ENCODE measurements at places on chromosomes 11 and 22.

- no peak for DNase-seq
Measured at GRCh38 chr22:41781507-41781906, 19.0 kb upstream of the CCDC134 start.

DNA sequence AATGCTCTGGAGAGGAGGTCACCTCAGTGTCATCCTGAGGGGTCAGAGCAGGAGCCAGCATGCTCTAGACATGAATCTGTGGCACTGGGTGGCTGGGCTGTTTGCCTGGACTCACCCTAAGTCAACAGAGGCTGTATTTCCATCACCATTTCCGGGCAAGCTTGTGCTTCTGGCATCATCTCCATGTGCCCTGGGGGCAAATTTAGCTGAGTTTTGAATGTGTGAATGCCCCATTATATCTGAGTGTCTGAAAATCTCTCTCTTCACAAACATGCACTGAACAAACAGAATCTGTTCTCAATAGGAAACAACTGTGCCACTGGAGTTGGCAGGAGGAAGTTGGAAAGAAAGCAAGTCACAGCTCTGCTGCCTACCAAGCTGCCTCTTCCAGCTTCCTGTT, 356.2 kb downstream of the GRM5 start:
- DNase-seq, result no peak

GRCh38 chr11:1148752-1149180, 9.0 kb upstream of the MUC5AC start:
- DNase-seq, result no peak

DNA sequence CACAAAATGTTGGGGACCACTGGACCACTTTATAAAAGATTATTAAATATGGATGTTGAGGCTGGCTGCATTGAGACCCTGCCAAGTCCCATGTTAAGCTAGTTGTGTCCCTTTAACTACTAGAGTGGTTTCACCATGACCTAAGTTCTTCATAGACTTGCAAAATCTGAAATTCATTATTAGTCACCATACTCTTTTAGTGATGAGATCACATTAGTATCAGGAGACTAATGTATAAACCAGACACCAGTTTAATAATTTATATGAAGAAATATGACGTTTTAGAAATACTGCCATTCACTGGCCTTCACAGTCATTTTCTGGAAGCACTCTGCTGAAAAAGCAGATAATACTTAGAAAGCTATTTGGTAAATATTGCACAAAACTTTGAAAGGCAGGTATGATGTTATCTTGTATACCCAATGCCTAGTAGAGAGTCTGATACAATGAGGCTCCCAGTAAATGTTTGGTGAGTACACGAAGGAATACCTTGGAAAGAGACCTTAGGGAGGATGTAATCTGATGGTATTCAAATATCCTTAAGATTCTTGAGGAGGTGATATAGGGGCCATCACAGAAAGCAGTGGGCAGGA, 728.2 kb upstream of the ANO5 start:
- DNase-seq, result no peak

DNA sequence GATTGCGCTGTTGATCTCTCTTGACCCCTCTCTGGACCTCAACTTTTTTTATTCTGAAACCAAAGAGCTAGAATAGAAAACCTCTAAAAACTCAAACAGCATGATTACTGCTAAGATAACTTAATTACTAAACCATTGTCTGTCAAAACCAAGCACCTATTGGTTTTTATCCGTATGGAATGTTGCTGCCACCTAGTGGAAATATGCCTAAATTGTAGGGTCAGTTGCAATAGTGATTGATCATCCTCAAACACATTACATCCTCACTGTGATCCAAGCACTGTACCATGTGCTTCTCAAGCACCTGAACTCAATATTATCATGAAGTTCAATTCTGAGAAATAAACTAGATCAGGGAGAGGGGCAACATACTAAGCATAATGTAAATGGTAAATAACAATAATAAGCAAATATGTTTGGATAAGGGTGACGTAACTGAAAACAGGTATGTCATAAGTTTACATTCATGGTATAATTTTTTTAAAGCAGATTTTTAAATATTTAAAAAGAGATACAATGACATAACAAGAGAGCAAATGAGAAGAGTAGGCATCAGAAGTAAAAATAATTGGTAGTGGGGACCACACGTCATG, 3.8 kb upstream of the OR5A2 start:
- DNase-seq, result no peak

GRCh38 chr11:43341159-43341558, 17.6 kb upstream of the TTC17 start:
- no peak for DNase-seq

Measured in heart right ventricle (tissue), 16 donors.